Pons (tissue), 1 donor: ENCODE measurements at places on chromosomes 5 and 9.

GRCh38 chr5:118561235-118561634, 427.1 kb downstream of the DTWD2 start:
- DNase-seq = no peak

- no peak for DNase-seq
These were observed 57.2 kb downstream of the EXD3 start for GRCh38 chr9:137365552-137366444.

DNA sequence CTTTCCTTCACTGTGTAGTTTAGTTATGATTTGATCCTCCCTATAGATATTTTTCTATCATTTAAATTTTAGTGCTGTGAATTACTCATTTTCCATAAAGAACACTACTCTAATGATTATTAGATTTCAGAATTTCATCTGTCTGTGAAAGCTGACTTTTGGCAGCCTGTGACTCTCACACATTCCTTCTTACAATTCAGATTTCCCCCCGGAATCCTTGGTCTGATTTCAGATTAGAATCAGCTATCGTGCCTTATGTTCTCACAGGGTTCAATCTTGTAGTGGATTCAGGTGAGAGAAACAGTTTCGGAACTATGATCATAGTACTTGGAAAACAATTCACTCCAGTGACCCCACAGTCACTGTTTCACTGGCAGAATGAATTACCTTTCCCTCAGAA, 26.2 kb downstream of the ZNF474 start:
- peak; percentile 10 for DNase-seq

GRCh38 chr9:128006332-128006996, 25.7 kb upstream of the EEIG1 start:
- no peak for DNase-seq

DNA sequence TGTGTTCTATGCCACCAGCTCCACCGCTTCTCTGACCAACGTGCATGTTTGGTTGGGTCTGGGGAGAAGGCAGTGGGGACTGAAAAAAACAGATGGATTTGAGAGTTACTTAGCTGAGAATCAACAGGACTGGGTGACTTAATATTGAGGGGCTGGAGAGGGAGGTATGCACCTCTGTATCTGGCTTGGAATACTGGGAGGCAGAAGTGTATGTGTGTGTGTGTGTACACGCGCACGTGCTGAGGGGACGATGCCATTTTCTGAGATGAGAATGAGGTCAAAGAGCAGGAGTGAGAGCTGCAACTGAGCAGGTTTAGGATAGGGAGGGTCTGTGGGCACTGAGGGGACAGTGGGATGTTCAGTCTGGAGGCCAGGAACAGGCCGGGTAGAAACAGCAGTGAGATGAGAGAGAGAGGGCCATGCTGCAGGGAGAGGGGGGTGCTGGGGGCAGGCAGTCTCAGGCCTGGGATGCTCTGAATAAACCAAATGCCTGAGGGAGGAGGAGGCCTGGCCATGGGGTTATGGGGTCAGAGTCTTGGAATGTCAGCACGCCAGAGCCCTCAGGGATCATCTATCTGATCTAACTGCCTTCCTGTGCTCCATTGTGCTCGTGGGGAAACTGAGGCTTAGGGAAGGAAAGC, 14.0 kb downstream of the PDGFRB start:
- no peak for DNase-seq

DNA sequence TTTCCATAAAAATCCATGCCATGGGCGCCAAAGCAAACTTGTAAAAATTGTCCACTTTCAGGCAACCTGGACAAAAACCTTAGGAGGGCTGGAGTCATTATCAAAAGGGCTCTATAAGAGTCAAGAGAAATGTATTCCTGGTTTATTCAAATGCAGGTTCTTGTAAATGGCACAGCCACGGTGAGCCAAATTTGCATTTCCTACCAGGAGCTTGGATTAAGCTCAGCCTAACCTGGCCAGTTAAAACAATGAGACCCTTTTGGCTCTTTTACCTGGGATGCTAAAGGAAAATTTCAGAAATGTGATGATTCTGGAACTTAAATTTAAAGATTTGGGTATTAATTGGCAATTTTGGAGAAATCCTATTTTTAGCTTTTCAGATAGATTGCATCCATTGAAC, 8.9 kb upstream of the ZNF474 start:
- DNase-seq = no peak

- DNase-seq = no peak
These were observed 214.2 kb downstream of the FANCC start for GRCh38 chr9:95103281-95103771.

GRCh38 chr5:175894793-175895192, 23.4 kb downstream of the CPLX2 start:
- no peak for DNase-seq
